ENCODE measurements at places on chromosomes 3 and 15.
A peak's percentile ranks its signal among the peaks of the same experiment; 100 is the strongest.

GRCh38 chr15:98649472-98650416 is 1.4 kb downstream of the IGF1R start:
- DNase-seq: peak; percentile 48

- DNase-seq: no peak
Measured at GRCh38 chr3:125959317-125960065, 9.5 kb upstream of the ROPN1B start.

DNA sequence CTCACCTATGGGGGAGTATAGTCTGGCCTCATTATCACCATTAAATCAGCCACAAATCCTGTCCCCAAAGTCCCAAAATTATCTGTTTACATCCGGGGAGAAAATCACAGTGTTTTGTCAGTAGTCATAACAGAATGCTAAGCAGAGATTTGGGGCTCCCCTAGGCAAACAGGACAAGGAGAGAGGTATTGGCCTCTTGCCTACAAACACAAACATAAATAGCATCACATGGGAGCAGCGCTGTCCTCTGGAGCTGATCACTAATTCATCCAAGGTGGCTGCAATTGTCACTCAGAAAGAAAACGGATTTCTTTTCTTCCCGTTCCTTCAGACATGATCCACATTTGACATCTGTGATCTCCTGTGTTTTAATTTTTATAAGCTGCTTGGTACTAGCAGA is 1028.1 kb downstream of the NTRK3 start:
- DNase-seq: no peak

DNA sequence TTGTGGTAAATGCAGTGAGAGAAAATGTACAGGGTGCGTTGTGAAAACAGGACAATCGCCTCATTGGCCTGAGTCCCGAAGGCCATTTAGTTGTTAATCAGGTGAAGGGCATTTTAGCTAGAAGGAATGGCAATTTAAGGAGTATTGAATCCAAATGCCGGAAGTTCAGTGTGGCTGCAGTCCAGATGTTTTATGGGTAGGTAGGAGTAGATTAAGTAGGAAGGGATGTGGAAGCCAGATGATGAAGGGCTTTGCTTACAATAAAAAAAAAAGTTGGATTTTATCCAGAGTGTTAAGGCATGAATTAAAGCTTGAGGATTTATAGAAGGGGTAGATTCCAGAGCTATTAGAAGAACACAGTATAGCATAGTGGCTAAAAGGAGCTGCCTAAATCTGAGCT is 572.7 kb downstream of the NLGN1 start:
- no peak for DNase-seq

GRCh38 chr3:63877737-63878393 is 14.2 kb downstream of the ATXN7 start:
- no peak for DNase-seq

GRCh38 chr15:32905481-32905880 is 187.7 kb downstream of the GREM1 start:
- DNase-seq: no peak
